ENCODE measurements at places on chromosomes 2 and 18. TPM values are rescaled to one million over a fixed set of nuclear protein-coding genes. Genes with fewer than 3 reads are reported as not detected.

GRCh38 chr2:215615803-215616174 lies 179.9 kb upstream of the FN1 start:
- H3K4me1 ChIP-seq = peaks cover 12% of the 10 kb centered on the region
- no peaks in the 10 kb centered on the region for H3K36me3 ChIP-seq
- H3K27ac ChIP-seq = no peak overlapping the region
- H3K27me3 ChIP-seq = peaks cover 4% of the 10 kb centered on the region

GRCh38 chr2:113872201-113872600 lies 17.7 kb upstream of the ACTR3 start:
- H3K36me3 ChIP-seq = peaks cover 5% of the 10 kb centered on the region
- DNase-seq = no peak
- H3K4me1 ChIP-seq = peaks cover 25% of the 10 kb centered on the region
- no peak overlapping the region for H3K27ac ChIP-seq

- peak overlapping the region; percentile 34 for H3K27ac ChIP-seq
- peaks cover 70% of the 10 kb centered on the region for H3K27me3 ChIP-seq
- no peak for DNase-seq
- H3K4me3 ChIP-seq = no peak overlapping the region
Measured at GRCh38 chr2:60556576-60557485, 3.4 kb upstream of the BCL11A start.

- peaks cover 26% of the 10 kb centered on the region for H3K36me3 ChIP-seq
- H3K4me1 ChIP-seq = peaks cover 10% of the 10 kb centered on the region
- DNase-seq = no peak
- H3K27ac ChIP-seq = peak overlapping the region; percentile 20
Measured at GRCh38 chr2:170002096-170002495, 174.8 kb downstream of the UBR3 start.

- H3K4me1 ChIP-seq = peaks cover 23% of the 10 kb centered on the region
- H3K36me3 ChIP-seq = no peaks in the 10 kb centered on the region
- no peak overlapping the region for H3K4me3 ChIP-seq
- peaks cover 7% of the 10 kb centered on the region for H3K27me3 ChIP-seq
- H3K27ac ChIP-seq = no peak overlapping the region
Measured at GRCh38 chr18:55485666-55486065, 102.3 kb downstream of the TCF4 start.

DNA sequence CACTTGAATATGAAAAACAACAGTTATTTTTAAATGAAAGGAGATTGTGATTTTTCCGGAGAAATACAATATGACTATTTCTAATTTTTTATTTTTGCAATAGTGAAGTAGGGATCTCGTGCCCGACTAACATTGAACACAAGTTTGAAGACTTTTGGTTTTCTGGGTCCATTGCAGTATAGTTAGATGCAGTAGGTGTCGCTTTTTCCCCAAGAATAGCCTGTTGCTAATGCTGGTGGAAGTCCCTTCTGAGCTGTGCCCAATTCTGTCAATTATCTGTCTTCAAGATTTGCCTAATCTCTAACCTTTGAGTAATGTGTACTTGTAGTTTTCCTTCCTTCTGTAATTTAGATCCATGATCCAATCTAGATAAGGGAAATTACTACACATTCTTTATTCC lies 36.5 kb downstream of the SEMA4F start:
- no peak overlapping the region for H3K4me3 ChIP-seq
- H3K27me3 ChIP-seq = peaks cover 22% of the 10 kb centered on the region
- no peaks in the 10 kb centered on the region for H3K36me3 ChIP-seq
- no peak for DNase-seq
- no peaks in the 10 kb centered on the region for H3K4me1 ChIP-seq

DNA sequence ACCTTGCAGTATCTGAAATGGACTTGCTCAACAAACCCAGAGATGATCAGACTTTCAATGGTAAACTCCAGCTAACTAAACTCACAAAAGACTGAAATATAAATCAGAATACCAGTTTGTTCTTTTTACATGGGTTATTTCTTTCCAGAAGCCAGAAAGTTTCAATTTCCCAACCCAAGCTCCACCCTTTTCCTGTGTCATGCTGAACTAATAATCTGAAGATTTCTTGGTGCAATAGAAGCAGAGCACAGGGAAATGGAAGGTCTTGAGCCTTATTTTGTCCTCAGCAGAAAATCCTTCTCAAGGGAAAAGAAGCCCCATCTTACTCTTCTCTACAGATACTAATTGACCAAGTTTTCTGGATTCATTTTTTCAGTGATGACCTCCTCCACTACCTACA lies 93.3 kb upstream of the PAPOLG start:
- H3K36me3 ChIP-seq = no peaks in the 10 kb centered on the region
- no peak overlapping the region for H3K27ac ChIP-seq
- no peak for DNase-seq
- no peaks in the 10 kb centered on the region for H3K27me3 ChIP-seq

GRCh38 chr2:120465989-120466703 lies 120.2 kb downstream of the INHBB start:
- H3K4me1 ChIP-seq = no peaks in the 10 kb centered on the region
- no peak overlapping the region for H3K4me3 ChIP-seq
- no peaks in the 10 kb centered on the region for H3K27me3 ChIP-seq
- H3K27ac ChIP-seq = no peak overlapping the region
- H3K36me3 ChIP-seq = no peaks in the 10 kb centered on the region
- DNase-seq = no peak

DNA sequence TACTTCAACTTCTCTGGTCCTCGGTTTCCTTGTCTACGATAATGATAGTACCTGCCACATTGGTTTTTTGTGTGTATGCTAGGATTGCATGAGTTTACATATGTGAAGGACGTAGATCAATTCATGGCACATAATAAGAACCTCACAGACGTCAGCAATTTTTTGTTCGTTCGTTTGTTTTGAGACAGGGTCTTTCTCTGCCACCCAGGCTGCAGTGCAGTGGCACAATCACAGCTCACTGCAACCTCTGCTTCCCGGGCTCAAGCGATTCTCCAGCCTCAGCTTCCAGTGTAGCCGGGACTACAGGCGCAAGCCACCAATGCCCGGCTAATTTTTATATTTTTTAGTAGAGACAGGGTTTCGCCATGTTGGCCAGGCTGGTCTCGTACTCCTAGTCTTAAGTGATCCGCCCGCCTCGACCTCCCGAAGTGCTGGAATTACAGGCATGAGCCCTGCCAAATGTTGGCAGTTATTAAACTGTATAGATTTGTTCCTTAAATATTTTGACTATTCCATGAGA lies 756 bp upstream of the SLC35F5 start:
- H3K27me3 ChIP-seq = peaks cover 3% of the 10 kb centered on the region
- no peak for DNase-seq
- peaks cover 9% of the 10 kb centered on the region for H3K36me3 ChIP-seq
- peak overlapping the region; percentile 99 for H3K27ac ChIP-seq
- H3K4me3 ChIP-seq = peak overlapping the region; percentile 91

DNA sequence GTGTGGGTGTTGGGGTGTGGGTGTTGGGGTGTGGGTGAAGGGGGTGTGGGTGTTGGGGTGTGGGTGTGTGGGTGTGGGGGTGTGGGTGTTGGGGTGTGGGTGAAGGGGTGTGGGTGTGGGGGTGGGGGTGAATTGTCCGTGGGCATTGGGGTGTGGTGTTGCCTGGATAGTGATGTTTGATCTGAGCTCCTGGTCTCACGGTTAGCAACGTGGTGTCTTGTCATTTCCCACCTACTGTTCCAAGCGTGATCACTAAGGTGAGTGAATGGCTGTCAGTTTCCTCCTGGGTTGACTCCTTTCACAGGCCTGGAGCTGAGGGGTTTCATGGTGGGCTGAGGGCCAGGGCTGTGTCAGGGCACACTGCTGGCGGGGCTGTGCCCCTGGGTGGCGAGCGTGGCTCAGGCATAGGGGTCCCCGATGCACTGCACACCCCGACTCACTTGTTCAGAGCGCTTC lies 27.2 kb downstream of the RTP5 start:
- peaks cover 3% of the 10 kb centered on the region for H3K36me3 ChIP-seq
- no peaks in the 10 kb centered on the region for H3K4me1 ChIP-seq
- peaks cover 2% of the 10 kb centered on the region for H3K27me3 ChIP-seq

- H3K27ac ChIP-seq = no peak overlapping the region
- peaks cover 66% of the 10 kb centered on the region for H3K36me3 ChIP-seq
- H3K4me3 ChIP-seq = no peak overlapping the region
- H3K4me1 ChIP-seq = no peaks in the 10 kb centered on the region
Measured at GRCh38 chr2:174166261-174166660, 82.1 kb downstream of the OLA1 start.

- H3K27me3 ChIP-seq = no peaks in the 10 kb centered on the region
- no peaks in the 10 kb centered on the region for H3K36me3 ChIP-seq
Measured at GRCh38 chr18:48767090-48767690, 183.6 kb downstream of the SMAD7 start.

- H3K4me1 ChIP-seq = no peaks in the 10 kb centered on the region
- DNase-seq = no peak
- H3K27ac ChIP-seq = no peak overlapping the region
- H3K27me3 ChIP-seq = peaks cover 14% of the 10 kb centered on the region
Measured at GRCh38 chr2:74625658-74626425, 22.3 kb downstream of the M1AP start.

- no peaks in the 10 kb centered on the region for H3K27me3 ChIP-seq
- no peak overlapping the region for H3K27ac ChIP-seq
- DNase-seq = no peak
- H3K36me3 ChIP-seq = no peaks in the 10 kb centered on the region
- H3K4me3 ChIP-seq = no peak overlapping the region
Measured at GRCh38 chr2:153308466-153308865, 170.1 kb downstream of the RPRM start.

GRCh38 chr2:66601624-66602023 lies 166.7 kb downstream of the MEIS1 start:
- H3K36me3 ChIP-seq = no peaks in the 10 kb centered on the region
- no peak for DNase-seq
- no peaks in the 10 kb centered on the region for H3K27me3 ChIP-seq
- no peak overlapping the region for H3K27ac ChIP-seq
- H3K4me1 ChIP-seq = no peaks in the 10 kb centered on the region
- H3K4me3 ChIP-seq = no peak overlapping the region

- no peaks in the 10 kb centered on the region for H3K27me3 ChIP-seq
- H3K27ac ChIP-seq = no peak overlapping the region
- H3K4me1 ChIP-seq = no peaks in the 10 kb centered on the region
- H3K36me3 ChIP-seq = peaks cover 4% of the 10 kb centered on the region
Measured at GRCh38 chr2:15425712-15426111, 135.4 kb downstream of the NBAS start.

QPCT gene
- 0.71 TPM for total RNA-seq

SCN2A gene
- total RNA-seq = not detected

IL1R2 gene
- total RNA-seq = 0.97 TPM

SPDYA gene
- 1.8 TPM for total RNA-seq

AKAIN1 gene
- total RNA-seq = not detected
